ENCODE measurements at places on chromosomes 11 and 22. TPM values are rescaled to one million over a fixed set of nuclear protein-coding genes. Genes with fewer than 3 reads are reported as not detected.

IFITM10 gene
- total RNA-seq, result 0.77 TPM

CSNK2A3 gene
- total RNA-seq, result 1.1 TPM

MFRP gene
- not detected for total RNA-seq

TBX10 gene
- total RNA-seq, result 0.37 TPM

MISFA gene
- 10.3 TPM for total RNA-seq

CARD18 gene
- 0.72 TPM for total RNA-seq

GRIA4 gene
- total RNA-seq, result not detected

SERPING1 gene
- 121 TPM for total RNA-seq

KIRREL3 gene
- total RNA-seq, result 0.35 TPM

LUZP2 gene
- total RNA-seq, result not detected

SLC22A8 gene
- not detected for total RNA-seq

DNA sequence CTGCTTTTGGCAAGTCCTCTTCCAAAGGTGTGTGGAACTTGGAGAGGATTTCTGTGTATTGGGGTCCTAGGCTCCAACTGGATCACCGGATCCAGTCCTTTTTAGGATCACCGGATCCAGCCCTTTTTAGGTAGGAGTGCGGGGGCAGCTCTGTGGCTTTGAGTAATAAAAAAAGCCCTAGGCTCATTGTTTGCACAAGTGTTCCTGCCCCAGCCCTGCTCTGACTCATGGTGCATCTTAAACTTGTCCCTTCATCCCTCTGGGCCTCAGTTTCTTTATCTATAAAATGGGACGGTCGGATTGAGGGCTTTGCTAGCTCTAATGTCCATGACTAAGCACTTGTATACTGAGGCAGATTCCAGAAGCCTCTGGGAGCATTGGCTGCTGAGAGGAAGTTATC lies 22.7 kb upstream of the CD44 start:
- DNase-seq, result no peak

DNA sequence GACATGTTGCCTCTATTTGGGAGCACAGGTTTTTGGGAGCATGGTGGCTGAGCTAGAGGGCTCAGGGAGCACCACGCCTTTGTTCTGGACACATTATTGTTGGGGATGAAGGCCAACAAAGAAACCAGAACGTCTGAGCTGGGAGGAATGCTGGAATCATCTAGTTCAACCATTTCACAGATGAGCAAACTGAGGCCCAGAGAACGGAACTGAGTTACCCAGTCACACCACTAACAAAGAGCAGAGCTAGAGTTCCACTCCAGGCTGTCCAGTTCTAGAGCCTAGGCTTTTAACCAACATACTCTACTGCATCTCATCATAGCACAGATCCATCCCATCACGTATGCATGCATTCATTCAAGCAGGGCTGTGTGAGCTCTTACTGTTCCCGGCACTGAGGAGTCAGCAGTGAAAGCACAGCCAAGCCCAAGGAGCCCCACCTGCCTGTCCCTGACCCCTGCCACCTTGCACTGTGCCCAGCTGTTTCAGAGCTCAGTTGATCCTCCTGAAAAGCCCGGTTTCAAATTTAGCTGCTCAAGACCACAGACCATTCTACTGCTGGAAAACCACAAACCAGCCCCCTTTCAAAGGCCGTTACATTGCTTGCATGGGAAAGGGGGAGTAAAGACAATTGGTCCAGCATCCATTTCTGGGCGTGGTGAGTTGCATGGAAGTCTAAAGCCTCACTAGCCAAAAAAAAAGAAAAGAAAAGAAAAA lies 16.9 kb upstream of the TCF20 start:
- DNase-seq, result peak; percentile 9

- DNase-seq, result no peak
These were observed 24.6 kb upstream of the C11orf96 start for GRCh38 chr11:43917851-43918250.

- no peak for DNase-seq
These were observed 176.5 kb downstream of the CTTN start for GRCh38 chr11:70574725-70575347.

DNA sequence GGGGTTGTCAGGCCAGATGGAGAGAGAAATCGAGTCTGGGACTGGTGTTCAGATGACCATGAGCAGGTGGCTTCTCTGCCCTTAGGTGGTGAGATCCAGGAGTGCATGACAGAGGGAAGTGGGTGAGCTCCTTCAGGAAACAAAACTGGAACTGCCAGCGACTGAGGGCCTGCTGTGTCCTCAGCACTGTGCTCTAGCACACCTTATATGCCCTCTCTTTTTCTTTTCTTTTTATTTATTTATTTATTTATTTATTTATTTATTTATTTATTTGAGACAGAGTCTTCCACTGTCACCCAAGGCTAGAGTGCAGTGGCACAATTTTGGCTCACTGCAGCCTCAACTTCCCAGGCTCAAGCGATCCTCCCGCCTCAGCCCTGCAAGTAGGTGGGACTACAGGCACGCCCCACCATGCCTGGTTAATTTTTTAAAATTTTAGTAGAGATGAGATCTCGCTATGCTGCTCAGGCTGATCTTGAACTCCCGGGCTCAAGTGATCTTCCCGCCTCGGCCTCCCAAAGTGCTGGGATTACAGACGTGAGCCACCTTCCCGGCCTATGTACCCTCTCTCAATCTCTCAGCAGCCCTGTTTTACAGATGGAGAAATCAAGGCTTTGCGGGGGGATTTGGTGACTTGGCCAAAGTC lies 14.8 kb upstream of the RASD2 start:
- DNase-seq, result no peak

DNA sequence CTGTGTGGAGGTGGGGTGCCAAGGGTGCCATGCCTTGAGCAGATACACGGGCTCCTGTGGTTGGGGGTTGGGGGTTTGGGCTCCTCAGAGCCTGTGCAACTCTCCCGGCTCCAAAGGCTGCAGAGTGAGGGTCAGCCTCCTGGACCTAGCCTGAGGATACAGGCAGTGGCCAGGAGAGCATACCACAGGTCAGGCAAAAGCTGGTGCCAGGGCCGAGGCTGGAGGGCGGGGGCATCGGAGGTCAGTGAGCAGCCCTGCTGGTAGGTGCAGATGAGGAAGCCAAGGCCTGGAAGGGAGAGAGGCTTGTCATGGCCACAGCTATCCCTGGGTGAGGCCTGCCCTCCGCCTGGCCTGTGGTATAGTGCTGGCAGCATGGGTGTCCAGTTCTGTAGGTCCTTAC lies 25.6 kb upstream of the DGCR8 start:
- no peak for DNase-seq

GRCh38 chr11:57325735-57326048 lies 940 bp upstream of the TNKS1BP1 start:
- peak; percentile 57 for DNase-seq

DNA sequence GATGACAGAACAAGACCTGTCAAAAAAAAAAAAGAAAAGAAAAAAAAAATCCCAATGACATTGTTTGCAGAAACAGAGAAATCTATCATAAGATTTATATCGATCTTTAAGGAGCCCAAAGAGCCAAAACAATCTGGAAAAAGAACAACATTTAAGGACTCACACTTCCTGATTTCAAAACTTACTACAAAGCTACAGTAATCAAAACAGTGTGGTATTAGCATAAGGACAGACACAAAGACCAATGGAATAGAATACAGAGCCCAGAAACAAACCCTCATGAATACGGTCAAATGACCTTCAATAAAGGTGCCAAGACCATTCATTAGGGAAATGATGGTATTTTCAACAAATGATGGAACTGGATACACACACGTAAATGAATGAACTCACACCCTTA lies 12.2 kb downstream of the ARVCF start:
- DNase-seq, result no peak

GRCh38 chr22:48279461-48279756 lies 1517.0 kb downstream of the TBC1D22A start:
- no peak for DNase-seq

- DNase-seq, result no peak
These were observed 112.0 kb upstream of the ARHGAP42 start for GRCh38 chr11:100574894-100575769.

DNA sequence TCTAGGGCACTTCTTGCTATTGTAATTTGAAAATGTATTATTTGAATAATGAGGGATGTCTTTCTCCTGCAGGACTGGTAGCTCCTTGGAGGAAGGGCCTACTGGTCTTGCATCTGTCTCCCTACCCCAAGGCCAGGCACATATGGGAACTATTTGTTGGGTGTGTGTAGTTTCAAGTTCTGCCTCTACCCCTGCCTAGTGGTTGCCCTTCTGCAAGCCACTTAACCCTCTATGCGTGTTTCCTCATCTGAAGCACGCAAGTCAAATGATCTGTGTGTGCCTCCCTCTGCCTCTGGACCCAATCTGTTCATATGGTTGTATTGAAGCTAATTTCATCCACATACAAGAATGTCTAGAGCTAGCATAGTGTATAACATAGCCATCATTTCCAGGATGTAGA lies 67.0 kb downstream of the WNT11 start:
- DNase-seq, result no peak

DNA sequence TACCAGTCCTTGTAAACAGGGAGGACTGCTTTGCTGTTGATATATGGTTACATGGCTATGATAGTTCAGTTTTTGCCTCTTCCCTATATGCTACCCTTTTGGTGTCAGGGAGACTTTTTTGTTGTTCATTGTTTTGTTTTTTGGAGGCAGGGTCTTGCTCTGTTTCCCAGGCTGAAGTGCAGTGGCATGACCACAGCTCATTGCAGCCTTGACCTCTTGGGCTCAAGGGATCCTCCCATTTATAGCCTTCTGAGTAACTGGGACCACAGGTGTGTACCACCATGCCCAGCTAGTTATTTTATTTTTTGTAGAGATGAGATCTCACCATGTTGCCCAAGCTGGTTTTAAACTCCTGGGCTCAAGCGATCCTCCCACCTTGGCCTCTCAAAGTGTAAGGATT lies 38.6 kb upstream of the SPTBN2 start:
- DNase-seq, result no peak

GRCh38 chr11:42085736-42086135 lies 626.3 kb upstream of the LRRC4C start:
- no peak for DNase-seq

- no peak for DNase-seq
These were observed 693 bp downstream of the NFAM1 start for GRCh38 chr22:42431401-42432019.

DNA sequence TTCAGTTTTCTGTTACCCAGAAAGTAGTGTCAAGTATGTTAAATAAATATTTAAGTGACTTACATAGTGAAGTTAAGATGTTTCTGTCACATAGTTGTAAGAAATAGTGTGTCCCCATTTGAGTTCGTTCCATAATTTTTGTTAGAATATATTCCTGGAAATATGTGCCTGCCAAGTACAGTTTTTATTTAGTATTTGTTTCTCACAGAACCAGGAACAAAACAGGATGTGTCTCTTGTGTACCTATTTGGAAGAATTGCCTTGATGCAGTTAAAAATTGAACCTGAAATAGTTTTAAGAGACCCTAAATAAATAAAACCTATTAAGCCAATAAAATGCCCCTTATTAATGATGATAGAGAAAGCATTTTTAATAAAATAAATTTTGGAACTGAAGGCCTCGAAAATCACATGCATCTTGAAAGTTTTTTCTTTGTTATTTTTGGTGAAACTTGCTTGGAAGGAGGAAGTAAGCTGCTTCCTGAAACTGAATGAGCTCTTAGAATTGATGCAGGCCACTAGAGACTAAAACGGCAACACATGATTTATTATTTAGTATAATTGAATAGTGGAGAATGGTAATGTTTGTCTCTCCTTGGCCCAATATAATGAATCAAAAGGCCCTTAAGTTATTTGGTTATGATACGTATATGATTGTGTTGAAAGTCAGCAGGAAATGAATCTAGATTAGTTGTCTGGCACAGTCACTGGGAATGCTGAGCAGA lies 55.9 kb downstream of the SWAP70 start:
- no peak for DNase-seq

DNA sequence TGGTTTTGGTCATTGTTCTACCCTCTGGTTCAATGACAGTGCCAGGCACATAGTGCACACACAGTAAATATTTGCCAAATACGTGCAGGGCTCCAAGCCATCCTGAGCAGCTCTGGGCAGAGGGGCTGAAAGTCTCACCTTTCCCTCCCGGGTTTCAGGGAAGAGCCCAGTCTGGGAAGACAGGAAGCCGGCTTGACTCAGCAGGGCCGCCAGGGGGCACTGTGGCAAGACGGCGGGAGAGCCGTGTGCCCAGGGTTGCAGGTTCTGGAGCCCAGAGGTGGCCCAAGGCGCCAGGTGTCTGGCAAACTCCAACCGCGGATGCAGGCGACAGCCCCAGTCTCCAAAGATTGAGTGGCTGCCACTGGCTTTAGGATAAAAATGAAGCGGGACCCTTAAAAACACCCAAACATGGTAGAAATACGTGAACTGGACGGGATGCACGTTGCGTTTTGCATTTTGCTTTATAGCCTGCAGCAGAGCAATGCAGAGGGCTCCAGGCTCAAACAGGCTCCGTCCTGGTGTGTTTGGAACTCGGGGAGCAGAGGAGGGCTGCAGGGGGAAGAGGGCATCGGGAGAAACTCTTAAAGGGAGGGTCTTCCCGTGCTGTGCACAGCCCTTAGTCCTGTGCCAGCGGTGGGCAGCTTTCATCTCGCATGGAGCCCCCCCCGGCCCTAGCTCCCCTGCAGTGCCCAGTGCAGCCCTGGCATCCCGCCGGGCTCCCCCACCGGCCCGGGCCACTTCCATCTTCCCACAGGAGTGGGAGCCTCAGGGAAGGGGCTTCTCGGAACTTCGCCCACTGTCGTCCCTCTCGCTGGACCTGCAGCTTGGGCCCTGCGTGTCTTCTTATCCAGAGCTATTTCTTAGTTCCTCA lies 10.7 kb downstream of the KRTAP5-5 start:
- no peak for DNase-seq

GRCh38 chr11:70871881-70872280 lies 380.5 kb downstream of the SHANK2 start:
- no peak for DNase-seq

GRCh38 chr11:120303004-120303637 lies 22.0 kb upstream of the TLCD5 start:
- DNase-seq, result peak; percentile 67

GRCh38 chr11:103824116-103824515 lies 212.3 kb upstream of the DDI1 start:
- no peak for DNase-seq

- peak; percentile 90 for DNase-seq
These were observed 7.8 kb downstream of the SIGIRR start for GRCh38 chr11:406796-407650.

Data from left ventricle myocardium superior (tissue), 1 donor.